ENCODE measurements at places on chromosomes 3 and 15.

- DNase-seq = no peak
These were observed 23.9 kb upstream of the RYK start for GRCh38 chr3:134274571-134274970.

DNA sequence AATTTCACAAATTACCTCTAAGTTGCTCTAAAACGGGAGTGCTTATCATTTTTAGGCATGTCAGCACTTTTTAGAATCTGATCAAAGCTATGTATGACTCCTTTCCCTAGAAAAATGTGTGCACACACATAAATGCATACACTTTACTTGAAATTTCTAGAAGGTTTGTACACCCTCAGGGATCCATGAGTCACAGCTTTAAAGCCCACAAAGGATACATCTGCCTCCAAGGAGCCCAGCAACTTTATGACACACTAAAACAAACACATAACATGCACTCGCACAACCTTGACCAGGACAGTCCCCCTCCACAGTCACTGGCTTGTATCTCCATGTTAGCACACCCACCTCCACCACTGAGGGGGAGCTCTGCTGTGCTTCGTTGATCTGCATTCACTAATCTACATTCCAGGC is 722.0 kb upstream of the CFAP20DC start:
- DNase-seq = no peak

DNA sequence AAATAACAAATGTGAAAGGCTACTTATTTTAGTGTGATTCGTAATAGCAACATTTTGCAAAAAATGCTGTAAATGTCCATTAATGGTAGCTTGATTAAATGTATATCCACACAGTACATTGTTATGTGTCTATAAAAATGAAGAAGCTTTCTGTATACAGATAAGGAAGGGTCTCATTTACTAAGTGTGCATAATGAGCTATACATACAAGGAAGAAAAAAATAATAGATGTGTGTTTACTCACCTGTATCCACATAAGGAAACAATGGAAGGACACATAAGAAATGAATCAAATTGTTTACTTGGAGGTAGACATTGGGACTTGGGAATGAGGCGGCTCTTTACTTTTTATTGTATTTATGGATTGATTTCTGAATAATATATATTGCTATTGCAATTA is 34.9 kb downstream of the MED12L start:
- DNase-seq = no peak

DNA sequence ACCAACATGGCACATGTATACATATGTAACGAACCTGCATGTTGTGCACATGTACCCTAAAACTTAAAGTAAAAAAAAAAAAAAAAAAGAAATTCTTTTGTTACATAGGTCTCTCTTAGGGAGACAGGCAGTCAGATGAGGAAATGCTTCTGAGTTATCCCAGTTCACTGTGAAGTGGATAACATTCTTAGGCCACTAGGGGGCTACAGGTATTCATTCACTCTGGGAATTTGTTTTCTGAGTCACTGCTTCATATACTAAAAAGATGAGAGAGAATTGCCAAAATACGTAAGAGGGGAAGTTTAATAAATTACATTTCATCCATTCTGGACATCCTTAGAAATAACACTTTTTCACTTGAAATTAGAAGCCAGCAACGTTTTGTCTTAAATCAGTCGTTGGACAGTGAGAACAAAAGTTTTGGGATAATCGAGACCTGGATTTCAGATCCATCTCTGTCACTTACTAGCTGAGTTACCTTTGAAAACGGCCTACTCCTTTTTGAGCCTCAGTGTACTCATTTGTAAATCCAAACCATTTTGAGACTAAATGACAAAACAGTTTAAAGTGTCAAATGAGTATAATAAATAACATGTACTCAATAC is 738.4 kb upstream of the ALCAM start:
- peak; percentile 2 for DNase-seq

GRCh38 chr15:52011711-52012144 is 7.3 kb upstream of the MAPK6 start:
- DNase-seq = no peak

Data from GM18507 (cell line).